ENCODE measurements at places on chromosomes 2 and 18. TPM values are rescaled to one million over a fixed set of nuclear protein-coding genes. Genes with fewer than 3 reads are reported as not detected.

- no peak for DNase-seq
These were observed 58.7 kb downstream of the ASXL2 start for GRCh38 chr2:25819597-25820039.

DNA sequence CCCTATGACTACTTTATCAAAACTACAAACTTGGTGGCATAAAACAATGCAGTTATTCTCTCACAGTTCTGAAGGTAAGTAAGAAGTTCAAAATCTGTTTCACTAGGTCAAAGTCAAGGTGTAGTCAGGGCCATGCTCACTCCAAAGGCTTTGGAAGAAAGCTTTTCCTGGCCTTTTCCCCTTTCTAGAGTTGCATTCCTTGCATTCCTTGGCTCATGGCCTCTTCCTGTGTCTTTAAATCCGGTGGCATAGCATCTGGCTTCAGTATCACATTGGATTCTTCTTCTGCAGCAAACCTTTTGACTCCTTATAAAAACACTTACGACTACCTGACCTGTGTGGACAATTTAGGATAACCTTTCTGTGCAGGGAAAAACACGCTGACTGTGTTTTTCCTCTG lies 543.5 kb upstream of the HNMT start:
- DNase-seq: no peak

DNA sequence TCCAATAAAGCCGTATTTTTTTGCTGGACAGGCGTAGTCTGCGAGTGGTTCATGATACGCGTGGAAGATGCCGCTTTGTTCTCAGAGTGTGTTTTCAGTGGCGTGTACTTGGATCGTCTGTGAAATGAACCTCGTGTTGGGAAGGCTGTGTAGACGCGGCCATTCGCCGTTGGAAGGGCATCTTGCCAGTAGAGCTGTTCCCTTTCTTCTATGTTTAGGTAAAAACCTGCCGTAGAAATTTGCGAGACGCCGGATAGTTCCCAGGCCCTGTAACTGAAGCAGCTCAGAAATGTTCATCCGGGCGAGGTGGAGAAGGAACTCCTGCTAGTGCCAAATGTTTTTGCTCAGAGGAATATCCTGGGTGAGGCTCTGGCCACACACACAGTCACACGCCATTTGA lies 133.6 kb downstream of the NFATC1 start:
- DNase-seq: peak; percentile 41

DNA sequence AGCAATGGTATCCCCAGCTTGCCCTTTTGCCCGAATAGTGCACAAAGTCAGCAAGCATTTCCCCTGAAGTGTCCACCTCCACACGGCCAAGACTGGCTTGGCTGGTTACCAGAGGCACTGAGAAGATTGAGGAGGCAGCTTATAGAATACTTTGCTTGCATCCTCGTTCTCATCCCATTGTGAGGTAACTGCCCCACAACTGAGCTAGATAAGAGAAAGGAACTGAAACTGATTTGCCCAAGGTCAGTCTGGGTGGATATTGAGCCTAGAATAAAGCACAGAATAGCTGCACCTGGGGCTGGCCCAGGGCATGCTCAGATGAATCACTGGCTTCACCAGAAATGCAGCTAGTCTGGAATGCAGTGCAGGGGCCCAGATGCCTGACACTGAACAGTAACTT lies 32.7 kb upstream of the MAP4K3 start:
- DNase-seq: no peak

DNA sequence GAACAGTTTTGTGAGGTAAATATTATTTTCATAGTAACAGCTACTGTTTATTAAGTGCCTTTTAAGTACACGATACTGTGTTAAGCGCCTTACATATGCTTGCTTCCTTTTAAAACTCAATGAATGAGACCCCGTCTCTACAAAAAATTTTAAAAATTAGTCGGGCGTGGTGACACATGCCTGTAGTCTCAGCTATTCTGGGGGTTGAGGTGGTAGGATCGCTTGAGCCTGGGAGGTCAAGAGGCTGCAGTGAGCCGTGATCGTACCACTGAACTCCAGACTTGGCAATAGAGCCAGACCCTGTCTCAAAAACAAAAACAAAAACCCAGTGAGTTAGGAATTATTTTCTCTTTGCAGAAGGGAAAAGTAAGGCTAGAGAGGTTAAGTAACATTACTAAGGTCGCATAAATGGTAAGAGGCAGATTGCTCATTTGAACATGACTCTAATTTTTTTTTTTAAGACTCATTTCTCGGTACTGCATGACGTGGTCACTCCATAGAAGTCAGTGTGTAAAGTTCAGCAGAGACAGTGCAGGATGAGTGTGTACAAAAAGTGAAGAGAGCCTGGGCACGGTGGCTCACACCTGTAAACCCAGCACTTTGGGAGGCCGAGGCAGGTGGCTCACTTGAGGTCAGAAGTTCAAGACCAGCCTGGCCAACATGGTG lies 1.1 kb downstream of the METAP1D start:
- DNase-seq: no peak

DNA sequence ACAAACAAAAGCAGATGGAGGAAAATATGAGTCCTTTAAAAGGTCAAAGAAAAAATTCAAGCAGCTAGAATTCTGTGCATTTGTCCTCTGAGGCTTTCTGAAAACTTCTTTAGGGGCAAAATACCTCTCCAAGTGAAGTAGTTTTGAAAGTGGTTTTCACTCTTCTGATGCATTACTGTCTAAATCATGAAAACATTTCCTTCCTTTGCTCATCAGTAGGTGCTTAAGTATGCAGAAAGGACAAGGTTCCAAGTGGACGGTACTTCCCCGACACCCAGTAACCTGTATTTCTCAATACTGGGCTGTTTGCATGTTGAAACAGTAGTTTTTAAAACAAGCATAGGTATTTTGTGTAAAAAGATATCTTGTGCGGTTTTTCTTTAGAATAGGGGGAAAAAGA lies 189.1 kb upstream of the ERBB4 start:
- no peak for DNase-seq

DNA sequence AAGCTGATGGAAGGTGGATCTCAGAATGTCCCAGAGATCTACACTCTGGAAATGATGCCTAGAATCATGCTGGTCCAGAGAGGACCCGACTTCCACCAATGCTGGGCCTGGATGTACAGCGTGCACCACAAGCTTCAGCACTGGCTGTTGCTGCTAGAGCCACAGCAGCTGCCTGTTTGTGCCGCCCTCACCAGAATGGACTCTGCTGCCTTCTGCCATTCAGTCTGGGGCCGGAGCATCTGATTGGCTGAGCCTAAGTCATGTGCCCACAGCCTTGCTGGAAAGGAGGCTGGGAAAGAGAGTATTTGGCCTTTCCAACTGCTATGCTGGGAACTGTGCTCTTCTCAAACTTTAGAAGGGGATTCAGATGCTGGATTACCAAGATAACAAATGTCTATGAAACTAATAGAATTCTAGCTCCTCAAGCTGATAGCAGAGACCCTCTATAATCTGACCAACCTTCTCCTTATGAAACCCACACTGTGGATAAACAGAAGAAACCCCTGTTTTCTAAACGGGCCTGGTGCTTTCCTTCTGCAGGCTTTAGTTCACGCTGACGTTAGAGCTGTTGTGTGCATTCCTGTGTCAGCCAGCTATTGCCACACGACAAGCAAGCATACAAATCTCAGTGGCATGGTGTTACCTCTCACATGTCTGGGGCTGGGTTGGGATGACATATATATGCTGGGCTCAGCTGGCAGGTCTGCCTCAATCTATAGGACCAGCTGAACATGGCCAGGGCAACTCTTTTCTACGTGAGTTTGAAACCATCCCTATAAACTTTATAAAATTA lies 4.1 kb upstream of the LOXHD1 start:
- DNase-seq: no peak

DNA sequence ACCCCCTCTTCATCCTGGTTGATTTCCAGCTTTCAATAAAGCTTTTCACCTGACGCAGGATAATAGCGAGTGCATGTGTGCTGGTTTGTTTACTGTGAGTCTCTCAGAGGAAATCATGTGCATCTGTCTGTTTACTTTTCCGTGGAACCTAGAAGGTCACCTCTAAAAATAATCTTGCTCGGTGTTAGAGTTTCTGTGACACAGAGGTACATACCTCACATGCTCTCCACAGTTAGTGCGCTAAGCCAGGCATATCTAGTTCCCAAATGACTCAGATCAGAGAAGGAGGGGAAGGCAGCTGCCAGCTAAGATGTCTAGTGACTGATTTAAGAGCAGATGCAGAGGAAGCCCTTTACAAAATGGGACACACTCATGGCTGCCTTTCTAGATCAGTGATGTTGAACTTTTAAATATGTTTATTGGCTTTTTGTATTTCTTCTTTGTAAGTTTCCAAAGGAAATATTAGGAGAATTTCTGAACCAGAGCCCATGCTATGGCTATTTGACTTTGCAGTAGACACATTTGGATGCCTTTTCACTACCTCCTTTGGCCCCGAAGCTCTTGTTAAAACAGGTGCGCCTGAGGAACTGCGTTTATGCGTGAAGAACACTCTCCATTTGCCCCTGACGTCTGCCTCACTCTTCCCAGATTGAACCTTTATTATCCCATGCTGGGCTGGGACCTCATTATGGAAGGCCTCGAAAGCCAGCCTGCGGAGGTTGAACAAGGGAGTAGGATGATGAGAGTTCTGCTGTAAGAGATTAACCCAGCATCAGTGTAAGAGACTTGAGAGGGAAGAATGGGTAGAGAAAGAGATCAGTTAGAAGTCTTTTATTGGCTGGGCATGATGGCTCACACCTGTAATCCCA lies 145.6 kb downstream of the FAM161A start:
- DNase-seq: peak; percentile 15

- DNase-seq: no peak
These were observed 75.0 kb downstream of the DGKD start for GRCh38 chr2:233429175-233429897.

DNA sequence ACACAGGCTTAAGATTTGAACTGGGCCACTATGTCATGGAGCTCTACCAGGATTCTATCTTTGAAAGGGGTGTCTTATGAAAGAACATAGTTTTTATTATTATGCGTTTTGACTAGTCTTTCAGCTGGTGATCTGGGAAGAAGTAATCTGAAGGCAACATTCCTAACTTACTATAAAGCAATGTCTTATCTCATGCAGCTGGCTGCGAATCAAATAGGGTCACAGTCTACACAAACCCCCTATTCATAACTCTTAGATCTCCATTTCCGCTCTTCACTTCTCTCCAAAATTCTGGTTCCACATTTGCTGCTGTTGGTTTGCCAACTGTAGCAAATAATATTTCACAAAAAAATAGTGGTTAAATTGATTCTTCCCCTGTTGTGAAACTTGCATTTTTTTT lies 813.3 kb downstream of the CNTNAP5 start:
- DNase-seq: no peak

GRCh38 chr2:46148369-46148736 lies 148.9 kb upstream of the EPAS1 start:
- no peak for DNase-seq

- no peak for DNase-seq
These were observed 76.5 kb upstream of the HS6ST1 start for GRCh38 chr2:128395196-128395595.

DNA sequence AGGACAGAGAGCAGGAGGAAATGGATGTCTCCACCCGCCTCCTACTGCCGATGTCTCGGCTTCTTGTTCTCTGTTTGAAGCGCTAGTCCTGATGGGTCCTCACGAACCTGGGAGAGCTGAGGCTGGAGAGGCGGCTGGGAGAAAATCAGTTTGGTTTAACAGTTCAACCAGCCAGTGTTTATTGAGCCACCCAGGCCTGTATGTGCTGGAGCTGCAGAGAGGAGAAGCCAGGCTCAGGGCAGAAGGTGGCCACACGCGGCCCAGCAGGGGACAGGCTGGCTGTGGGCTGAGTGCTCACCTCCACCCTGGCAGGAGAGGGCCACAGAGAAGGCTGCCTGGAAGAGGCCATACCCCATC lies 202.1 kb downstream of the CYP26B1 start:
- no peak for DNase-seq

GRCh38 chr18:8188184-8188583 lies 421.1 kb upstream of the RAB12 start:
- no peak for DNase-seq

DNA sequence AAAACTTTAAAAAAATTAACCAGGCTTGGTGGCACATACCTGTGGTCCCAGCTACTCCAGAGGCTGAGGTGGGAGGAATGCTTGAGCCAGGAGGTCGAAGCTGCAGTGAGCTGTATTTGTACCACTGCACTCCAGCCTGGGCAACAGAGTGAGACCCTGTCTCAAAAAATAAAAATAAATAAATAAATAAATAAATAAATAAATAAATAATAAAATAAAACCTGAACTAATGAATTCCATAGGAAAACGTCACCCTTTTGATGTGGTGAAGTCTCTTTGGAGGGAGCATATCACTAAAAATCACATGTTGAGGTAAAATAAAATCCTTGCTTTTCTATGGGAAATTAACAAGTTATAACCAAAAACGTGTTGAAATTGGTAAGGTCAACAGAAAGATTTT lies 29.6 kb upstream of the ITGAV start:
- no peak for DNase-seq

The SLC66A3 gene
- total RNA-seq: 6.9 TPM

The DNAH7 gene
- 0.05 TPM for total RNA-seq

The TMEM247 gene
- total RNA-seq: not detected
